ENCODE measurements at places on chromosomes 4 and X.

DNA sequence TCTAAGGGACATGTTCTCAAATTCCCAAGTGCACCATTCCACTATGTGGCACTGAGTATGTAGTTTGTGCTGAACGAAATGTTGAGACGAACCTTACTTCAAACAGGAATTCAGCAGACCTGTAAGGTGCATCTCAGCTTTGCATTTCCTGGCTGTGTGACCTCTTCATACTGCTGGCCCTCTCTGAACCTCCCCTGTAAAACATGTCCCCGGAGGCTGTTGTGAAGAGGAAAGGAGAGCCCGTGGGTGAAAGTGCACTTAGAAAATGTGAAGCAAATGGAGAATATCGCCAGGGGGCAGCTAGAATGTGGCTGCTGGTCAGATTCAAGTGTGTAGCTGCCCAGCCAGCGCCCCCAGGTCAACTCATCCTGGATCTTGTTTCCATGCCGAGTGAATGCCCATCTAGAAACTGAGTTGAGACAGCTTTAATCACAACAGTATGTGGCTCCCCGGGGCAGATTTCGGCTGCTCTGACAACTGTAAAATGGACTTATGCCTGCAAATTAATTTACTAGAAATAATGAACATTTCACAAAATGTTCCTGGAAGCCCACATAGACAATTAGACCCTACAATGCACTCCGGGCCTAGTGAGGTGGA lies 263.3 kb downstream of the EVC2 start:
- DNase-seq, result no peak

GRCh38 chr4:89511776-89512175 lies 204.2 kb upstream of the GPRIN3 start:
- DNase-seq, result no peak

- no peak for DNase-seq
Observed at GRCh38 chr4:158826057-158826456, 57.2 kb downstream of the FNIP2 start.

- peak; percentile 39 for DNase-seq
Observed at GRCh38 chrX:19739683-19740082, 147.7 kb downstream of the SH3KBP1 start.

DNA sequence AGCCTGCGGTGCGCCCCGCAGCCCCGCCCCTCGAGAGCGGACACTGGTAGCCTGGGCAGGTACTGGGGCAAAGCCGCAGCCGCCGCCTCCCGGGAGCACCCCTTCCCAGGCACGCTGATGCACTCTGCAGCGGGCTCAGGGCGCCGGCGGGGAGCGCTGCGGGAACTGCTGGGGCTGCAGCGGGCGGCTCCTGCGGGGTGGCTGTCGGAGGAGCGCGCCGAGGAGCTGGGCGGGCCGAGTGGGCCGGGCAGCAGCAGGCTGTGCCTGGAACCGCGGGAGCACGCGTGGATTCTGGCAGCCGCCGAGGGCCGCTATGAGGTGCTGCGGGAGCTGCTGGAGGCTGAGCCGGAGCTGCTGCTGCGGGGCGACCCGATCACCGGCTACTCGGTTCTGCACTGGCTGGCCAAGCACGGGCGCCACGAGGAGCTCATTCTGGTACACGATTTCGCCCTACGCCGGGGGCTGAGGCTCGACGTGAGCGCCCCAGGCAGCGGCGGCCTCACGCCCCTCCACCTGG lies 401 bp downstream of the SOWAHD start:
- no peak for DNase-seq

DNA sequence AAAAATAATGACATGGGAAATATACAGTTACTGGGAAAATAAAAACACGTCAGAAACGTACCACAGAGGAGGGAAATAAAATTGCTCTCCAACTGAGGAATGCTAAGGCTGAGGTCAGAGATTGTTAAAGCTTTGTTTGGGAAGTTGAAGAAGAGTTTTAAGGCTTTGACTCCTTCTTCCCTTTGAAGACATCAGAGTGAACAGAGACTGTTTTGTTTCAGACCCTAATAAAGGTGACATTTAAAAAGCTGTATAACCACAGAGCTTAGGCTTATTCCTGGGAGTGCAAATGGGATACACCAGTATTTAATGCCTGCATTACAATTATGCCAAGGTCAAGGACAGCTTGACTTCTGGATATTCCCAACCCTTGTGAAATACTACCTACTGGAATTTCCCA lies 102.8 kb downstream of the TRIML1 start:
- no peak for DNase-seq

GRCh38 chr4:88865466-88865865 lies 167.8 kb upstream of the NAP1L5 start:
- no peak for DNase-seq

- no peak for DNase-seq
Observed at GRCh38 chrX:24175276-24175675, 25.7 kb downstream of the ZFX start.

DNA sequence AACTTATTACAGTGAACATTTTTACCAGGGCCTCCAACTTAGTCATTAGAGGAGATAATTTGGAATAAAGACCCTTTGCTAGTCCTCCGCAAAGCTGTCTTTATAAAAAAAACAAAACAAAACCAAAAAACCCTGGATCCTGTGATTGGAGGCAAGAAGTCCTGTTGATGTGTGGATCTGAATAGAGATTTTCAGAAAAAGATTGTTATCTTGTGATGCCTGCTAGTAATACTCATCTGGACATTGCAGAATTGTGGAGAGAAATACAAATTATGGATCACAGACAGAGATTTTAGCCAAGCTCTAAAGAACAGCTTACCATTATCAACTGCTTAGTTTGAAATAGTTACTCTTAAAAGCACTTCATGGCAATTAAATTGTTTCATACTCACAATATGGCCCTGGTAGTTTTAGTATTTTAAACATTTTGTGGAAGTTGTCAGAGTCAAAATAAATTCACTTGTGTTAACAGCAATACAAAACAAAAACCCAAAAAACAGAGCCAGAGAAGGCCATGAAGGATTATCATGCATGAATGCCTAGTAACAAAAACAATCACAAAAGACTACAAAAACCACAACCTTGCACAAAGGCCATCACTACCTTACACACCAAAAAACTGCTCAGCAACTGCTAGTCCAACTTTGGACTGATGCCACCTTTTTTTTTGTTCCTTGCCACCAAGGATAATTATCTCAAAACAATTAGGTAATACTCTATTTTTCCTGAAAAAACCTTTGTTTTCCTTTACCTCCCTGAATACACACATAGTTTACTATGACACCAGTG lies 514.5 kb upstream of the SLIT2 start:
- no peak for DNase-seq

DNA sequence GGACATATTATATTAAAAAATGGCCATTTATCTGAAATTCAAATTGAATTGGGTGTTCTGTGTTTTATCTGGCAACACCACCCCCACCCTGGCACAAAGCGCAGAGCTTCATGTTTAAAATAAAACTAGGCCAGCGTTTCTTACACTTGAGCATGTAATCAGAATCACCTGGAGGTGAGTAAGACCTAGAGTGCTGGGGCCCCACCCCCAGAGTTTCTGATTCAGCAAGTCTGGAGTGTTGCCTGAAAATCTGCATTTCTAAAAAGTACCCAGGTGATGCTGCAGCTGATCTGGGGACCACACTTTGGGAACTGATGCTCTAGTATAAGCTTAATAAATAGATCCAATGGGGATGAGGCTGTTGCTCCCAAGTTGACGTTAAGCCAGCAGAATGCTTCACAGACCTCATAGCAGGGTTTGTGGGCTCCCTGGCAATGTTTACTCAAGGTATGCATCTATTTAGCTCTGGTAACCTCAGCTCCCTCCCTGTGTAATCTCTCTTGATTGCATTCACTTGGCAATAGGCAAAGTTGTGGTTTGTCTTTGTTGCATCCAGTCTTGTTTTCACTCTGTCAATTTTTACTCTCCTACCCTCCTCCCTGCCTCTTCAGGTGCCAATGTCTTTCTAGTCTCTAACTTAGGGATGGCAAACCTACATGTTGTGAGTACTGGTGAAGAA lies 99.8 kb upstream of the TEX13D start:
- no peak for DNase-seq

DNA sequence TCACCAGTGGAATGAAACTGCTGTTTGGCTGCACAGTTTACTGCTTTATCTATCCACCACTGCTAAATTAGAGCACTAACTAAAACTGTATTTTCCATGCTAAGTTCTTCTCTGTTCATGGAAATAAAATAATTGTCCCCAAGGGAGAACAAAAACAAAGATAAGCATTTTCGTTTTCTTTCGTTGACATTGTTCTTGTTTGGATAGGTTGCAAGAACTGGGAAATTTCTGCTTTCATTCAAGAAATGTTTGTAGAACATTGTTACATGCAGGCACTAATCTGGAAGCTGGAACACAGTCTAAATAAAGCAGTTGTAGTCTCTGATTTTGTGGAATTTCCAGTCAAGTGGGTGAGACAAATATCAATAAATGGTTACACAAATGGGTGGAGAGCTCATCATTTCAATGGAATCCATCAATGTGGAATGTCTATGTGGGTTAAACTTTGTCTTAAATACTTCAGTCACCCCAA lies 5.8 kb upstream of the CXCL8 start:
- DNase-seq, result no peak

- no peak for DNase-seq
Observed at GRCh38 chrX:127112726-127113125, 293.2 kb downstream of the PRR32 start.

DNA sequence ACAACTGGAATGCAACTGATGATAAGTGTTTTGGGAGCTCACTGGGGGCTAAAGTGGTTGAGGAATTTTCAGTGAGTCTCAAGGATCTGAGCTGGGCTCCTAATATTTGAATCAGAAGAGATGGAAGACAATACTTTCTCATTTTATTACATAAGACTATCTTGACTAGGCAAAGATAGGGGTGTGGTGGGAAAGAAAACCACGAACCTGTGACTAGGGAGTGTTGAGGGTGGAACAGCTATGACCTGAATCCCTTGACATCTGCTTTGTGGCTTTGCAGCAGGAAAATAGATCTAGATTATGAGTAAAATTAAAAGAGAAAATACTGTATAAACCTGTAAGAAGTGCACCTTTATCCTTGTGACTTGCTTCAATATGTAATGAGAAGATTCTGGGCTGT lies 295.1 kb upstream of the TEX13A start:
- DNase-seq, result no peak

DNA sequence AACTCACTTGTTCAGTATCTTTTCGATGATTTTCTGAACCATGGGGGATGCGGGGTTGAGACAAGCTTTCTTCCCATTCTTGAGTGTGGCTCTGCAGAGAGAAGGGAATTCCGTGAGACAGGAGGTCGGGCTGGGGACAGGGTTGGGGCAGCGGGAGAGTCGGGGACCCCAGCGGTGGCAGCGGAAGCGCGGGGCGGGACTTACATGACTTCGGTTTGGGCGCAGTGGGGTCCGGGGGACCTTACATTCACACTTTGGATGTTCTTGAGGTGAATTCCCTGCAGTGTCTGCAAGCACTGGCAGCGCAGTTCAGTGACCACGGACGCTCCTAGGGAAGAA lies 434 bp downstream of the CXCL3 start:
- DNase-seq, result no peak

GRCh38 chr4:156865451-156865850 lies 106.1 kb downstream of the PDGFC start:
- no peak for DNase-seq

DNA sequence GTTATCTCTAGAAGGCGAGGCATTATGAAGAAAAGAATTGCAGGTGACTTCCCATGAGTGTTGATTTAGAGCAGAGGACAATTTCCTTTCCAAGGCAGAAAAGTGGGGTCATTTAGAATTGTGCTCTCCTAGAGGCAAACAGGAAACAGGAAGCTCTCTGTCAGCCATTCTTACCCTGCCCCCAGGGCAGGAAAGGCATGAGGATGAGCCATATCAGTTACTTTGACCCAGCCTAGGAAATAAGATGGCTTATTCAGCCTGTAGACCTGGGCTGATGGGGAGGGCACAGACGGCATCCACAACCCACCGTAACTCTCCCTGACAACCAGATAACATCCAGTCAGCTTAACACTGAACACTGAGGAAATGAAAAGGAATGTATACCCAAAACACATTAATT lies 88.8 kb upstream of the KDR start:
- DNase-seq, result peak; percentile 22

- no peak for DNase-seq
Observed at GRCh38 chr4:42172128-42172790, 19.8 kb upstream of the BEND4 start.

- DNase-seq, result peak; percentile 25
Observed at GRCh38 chr4:70902577-70903290, 565 bp downstream of the MOB1B start.

DNA sequence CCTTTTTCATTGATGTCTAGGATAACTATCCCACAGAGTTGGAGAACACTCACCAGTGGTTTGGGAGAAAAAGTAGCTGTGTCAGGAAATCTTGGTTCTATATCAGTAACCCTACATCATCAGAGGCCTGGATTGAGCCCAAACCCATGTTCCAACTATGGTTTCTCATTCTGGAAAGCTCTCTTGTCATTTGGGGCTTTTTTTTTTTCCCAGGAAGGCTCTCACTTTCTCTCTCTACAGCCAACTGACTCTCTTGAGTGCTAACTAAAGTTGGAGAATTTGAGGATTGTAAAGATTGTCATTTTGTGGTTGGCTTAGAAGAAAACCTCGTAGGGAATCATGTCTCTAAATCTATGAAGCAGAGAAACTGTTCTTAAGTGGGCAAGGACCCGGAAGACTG lies 228.2 kb upstream of the DIPK2B start:
- peak; percentile 27 for DNase-seq

GRCh38 chrX:116881961-116882360 lies 419.2 kb upstream of the CT83 start:
- DNase-seq, result no peak

DNA sequence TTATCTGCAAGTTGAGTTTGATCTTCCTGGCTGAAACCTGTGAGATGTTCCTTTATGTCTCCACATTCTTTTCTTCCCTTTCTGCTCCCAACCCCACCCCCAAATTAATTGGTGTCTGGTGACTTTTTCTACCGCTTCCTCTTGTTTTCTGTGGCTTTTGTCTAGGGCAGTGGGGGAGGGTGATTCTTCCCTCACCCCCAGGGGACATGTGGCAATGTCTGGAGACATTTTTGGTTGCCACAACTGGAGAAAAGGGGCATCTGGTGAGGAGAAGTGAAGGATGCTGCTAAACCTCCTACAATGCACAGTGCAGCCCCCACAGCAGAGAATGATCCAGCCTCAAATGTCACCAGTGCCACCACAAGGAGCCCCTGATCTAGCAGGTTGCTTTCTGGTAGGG lies 152.9 kb downstream of the NHS start:
- no peak for DNase-seq

- peak; percentile 77 for DNase-seq
Observed at GRCh38 chrX:9341291-9342201, 123.3 kb upstream of the TBL1X start.

GRCh38 chr4:171266671-171267070 lies 546.5 kb upstream of the GALNTL6 start:
- no peak for DNase-seq

DNA sequence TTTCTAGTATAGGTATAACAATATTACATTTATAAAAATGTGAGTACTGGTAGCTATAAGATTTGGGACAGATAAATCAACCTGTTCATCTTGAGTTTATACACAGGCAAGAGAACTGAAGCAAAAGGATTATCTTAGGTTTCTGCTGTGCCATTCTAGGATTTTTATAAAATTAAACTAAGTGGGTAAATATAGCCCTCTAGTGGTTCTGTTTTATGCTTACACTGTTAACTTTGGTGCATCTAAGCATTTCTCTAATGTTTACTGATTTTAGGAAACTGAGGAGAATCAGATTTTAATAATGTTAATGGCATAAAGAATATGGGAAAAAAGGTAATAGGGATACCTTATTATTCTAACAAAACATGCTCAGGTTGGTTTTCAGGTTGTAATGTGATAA lies 1.1 kb upstream of the RRH start:
- DNase-seq, result no peak

All from femur (tissue), 1 donor.